NCI-H1092 (cell line): ENCODE measurements at places on chromosomes 11 and 22.

GRCh38 chr11:2580571-2581001 lies 119.2 kb downstream of the KCNQ1OT1 start:
- no peak for DNase-seq

- DNase-seq = no peak
These were observed 789.0 kb downstream of the TBC1D22A start for GRCh38 chr22:47551431-47551775.

DNA sequence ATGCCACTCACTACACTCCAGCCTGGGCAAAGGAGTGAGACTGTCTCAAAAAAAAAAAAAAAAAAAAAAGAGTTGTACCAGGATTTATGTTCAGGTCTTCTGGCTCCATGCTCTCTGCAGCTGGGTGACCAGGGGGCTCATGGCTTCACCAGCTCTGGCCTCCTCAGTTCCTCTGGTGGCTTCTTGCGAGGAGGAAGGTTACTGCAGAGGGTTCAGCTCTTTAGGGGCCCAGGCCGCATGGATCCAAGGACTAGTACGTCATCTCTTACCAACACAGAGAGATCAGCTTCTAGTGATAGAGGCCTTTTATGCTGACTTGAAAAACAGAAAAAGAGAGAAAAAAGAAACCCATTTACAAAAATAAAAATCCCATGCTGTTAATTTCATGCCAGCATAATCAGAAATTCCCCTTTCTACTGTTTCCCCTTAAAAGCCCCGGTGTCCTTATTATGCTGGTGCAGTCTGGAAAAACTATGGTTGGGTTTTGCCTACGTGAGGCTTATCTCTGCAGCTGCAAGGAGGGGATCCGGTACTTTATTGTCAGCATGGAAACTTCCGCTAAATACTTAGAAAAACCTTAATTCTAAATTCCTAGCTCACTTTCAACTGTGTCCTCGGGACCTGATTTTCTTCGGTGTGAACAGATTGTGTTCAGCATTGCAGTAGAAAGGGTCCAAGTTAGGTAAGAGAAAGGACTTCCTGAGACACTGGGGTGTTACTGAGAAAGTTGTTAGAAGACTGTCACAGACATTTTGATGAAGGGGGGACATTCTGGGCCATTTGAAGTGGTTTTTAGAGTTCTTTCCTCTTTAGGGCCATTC lies 13.7 kb downstream of the ZBTB16 start:
- no peak for DNase-seq

DNA sequence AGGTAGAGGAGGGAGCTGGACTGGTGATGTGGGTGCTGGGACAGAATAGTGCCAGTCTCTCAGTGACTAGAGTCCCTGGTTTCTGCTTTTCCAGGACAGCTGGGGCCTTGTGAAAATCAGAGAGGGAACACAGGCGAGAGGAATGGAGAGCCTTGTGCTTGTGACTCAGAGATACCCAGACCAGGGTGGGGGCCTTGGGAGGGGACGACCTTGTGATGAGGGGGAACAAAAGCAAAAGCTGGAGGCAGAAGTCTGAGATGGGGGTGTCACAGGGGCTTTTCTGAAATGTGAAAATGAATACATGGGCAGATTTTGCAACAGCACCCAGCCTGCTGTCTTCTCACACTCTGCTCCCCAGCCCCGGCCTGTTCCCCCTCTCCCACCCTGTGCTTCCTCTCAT lies 3.4 kb upstream of the NR1H3 start:
- no peak for DNase-seq

GRCh38 chr11:107856981-107857517 lies 1.5 kb downstream of the SLC35F2 start:
- DNase-seq = no peak
